Left forelimb (tissue), 1 donor: ENCODE measurements at places on chromosomes 7 and 10.
A peak's percentile ranks its signal among the peaks of the same experiment; 100 is the strongest.

DNA sequence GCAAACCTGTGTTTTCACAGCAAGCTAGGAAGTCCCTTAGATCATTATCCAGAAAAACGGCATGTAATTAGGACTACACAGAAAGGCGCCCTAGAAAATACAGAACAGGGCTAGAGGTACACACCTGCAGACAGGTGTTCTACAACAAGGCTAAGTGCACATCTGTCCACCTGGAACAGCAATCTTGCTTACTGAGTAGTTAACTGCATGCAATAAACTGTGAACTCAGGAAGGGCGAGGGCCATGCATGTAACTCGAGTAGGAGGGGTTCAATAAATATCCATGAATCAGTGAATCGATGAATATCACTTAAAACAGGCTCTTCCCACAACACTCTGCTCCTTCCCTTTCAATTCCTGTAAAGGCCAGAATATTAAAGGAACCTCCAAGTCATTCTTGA, 22.0 kb downstream of the FAM171A1 start:
- no peak for DNase-seq

DNA sequence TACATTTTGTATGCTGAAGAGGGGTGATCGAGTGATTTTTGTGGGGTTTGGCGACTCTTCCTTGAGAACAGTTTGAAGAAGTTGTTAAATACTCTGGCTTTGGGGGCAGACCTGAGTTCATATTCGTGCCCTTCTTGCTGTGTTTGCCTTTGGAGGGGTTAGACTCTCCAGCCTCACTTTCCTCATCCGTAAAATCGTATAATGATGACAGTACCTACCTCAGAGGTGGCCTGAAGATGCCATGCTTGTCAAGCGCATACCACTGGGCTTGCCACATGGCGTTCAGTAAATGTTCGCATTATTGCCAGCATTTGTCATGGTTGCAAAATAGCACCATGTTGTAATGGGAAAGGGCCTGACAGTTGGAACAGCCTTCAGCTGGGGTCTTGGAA, 1.3 kb downstream of the STK17A start:
- DNase-seq, result no peak

- DNase-seq, result no peak
Measured at GRCh38 chr7:44733708-44734481, 14.8 kb upstream of the ZMIZ2 start.

DNA sequence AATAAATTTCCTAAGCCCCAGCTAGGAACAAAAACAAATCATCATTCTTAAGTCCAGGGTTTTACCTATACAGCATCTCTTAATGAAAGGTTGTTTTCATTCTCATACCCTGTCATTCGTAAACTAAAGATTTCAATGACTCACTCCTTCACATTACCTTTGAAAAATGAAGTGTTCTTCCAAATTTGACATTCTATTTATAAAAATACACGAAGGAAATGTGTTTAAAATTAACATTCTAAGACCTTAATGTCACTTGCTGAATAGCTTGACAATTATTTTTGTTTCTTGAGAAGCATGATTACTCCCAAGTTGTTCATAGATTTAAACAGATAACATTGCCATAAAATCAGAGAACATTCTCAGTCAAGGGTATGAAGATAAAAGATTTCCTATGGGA, 1188.3 kb upstream of the SORCS1 start:
- DNase-seq, result no peak

DNA sequence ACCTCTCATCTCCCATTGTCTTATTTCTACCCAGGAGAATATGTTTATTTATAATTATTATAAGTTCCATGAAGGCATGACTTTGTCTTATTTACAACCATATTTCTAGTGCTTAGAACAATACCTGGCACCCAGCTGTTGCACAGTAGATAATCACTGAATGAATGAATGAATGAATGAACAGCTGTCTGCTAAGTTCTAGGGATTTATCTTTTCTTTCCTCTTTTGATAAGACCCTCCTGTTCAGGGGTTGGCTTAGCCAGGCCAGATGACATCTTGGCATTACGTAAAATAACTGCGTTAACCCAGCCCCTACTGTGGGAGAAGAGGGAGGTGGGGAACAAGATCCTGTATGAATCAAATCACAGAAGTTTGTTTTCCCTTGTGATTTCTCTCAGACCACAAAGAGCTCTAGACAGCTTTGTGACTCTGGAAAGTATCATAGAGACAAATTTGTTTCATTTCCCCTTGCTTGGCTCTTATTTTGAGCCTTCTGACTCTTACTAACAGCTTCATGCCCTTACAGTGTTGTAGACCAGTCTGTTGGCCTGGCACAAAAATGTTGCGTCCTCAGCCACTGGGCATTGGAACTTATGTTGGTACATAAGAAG, 8.4 kb downstream of the ZNF862 start:
- no peak for DNase-seq

DNA sequence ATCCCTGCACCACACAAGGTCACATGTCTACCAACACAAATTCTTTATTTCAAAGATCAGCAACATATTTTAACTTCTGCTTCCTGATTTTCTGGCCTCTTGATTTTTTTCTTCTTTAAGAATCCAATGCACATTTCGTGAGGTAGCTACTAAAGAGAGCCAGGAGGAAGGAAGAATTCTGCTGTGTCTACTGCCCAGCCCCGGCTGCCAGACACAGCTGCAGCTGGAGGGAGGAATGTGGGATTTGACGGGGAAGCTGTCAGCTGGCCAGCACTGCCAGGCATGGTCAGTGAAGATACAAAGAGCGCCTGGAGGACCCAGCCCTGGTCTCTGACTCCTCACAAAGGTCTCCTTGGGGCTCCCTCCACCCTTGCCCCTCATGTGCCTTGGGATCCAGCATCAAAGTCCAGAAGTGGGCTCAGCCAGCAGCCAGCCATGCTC, 6.9 kb upstream of the AOC1 start:
- peak; percentile 69 for DNase-seq

- DNase-seq, result no peak
Measured at GRCh38 chr10:7666253-7667023, at the start of gene ITIH5. ITIH5 (minus strand) TSS chr10:7666966; CDS start chr10:7666892, 74 bp downstream.

DNA sequence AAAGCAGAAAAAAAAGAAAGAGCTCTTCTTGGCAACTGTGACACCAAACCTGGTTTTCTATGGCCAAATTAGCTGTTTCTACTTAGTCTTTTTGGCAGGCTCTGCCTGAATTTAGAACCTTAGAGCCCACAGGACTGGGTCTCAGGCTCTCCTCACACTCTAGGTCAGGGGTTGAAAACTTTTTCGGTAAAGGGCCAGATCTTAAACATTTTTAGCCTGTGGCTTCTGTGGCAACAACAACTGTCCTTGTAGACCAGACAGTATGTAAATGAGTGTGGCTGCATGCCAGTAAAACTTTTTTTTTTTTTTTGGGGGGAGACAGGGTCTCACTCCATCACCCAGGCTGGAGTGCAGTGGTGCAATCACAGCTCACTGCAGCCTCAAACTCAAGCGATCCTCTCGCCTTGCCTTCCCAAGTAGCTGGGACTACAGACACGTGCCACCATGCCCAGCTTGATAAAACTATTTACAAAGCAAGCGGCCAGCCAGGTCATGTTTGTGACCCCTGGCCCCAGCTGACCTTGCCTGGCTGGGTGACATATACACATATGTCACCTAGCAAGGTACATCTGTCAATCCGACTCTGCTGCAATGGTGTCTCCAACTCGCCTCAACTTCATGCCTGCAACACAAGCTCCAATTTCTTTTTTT, 17.4 kb downstream of the KPNA7 start:
- no peak for DNase-seq

GRCh38 chr10:110613996-110614495, 30.1 kb upstream of the RBM20 start:
- no peak for DNase-seq
